Activated naive CD8-positive, alpha-beta T cell treated with anti-CD3 and anti-CD28 coated beads for 36 hours (primary cell): ENCODE measurements at places on chromosomes 16 and 17. TPM values are rescaled to one million over a fixed set of nuclear protein-coding genes. Genes with fewer than 3 reads are reported as not detected.

TP53I13 gene
- 31.2 TPM for total RNA-seq

TSPOAP1 gene
- 15.4 TPM for total RNA-seq

- no peak for DNase-seq
These were observed 109.9 kb downstream of the GNAO1 start for GRCh38 chr16:56300891-56301850.

- DNase-seq = no peak
These were observed 15.4 kb downstream of the KCNJ2 start for GRCh38 chr17:70184770-70185169.

- peak; percentile 66 for DNase-seq
These were observed 20.3 kb upstream of the NFATC3 start for GRCh38 chr16:68064791-68065365.

DNA sequence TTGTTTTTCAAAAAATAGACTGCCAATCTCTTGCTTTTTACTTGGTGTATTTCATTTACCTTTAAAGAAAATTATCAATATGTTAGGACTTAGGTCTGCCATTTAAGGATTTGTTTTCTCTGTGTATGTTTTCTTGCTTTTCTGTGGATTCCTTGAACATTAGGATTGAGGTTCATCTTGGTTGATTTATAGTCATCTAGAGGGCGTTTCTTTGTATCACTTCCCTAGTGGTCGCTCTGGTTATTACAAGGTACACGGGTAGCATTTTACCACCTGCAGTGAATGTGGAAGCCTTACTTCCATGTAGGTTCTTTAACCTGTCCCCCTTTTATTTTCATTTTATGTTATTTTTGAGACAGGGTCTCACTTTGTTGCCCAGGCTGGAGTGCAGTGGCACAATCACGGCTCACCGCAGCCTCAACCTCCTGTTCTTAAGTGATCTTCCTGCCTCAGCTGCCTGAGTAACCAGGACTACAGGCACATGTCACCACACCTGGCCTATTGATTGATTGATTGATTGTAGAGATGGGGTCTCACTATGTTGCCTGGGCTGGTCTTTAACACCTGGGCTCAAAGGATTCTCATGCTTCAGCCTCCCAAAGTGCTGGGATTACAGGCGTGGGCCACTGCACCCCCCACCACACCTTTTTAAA, 35.2 kb upstream of the CBX4 start:
- no peak for DNase-seq

DNA sequence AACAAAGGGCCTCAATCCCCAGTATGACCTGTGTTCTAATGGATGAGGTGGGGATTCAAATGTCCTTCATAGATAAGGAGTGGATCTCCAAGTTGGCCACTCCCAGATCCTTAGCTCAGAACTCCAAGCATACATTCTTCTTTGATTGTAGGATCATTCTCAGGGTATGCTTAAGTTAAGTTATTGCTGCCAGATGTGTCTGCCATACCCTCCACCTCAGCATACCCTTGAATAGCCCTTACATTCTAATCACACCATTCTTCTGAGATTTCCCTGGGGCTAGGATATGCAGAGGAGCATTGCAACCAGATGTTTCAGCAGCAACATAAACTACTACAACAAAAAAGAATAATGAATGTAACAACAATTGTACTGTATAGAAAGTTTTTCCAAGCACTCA, 1.6 kb upstream of the KRTAP2-4 start:
- no peak for DNase-seq

DNA sequence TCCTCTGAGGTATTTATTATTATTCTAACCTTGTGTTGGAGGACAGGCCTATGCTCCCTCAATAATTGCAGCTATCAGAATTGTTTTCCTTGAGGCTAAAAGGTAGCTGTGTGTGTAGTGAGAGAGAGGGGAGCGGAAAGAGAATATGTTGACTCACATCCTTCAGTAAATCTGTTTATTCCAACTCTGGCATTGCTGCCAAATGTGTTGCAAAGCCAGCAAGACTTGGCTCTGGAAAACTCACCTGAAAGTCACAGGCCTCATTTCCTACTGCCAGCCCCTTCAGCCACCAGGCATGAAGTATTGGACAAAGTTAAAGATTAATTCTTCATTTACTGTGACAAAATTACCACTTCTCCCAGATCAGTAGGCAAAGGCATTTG, 9.6 kb downstream of the CA10 start:
- DNase-seq = no peak
